ENCODE measurements at places on chromosomes 13 and 19.

DNA sequence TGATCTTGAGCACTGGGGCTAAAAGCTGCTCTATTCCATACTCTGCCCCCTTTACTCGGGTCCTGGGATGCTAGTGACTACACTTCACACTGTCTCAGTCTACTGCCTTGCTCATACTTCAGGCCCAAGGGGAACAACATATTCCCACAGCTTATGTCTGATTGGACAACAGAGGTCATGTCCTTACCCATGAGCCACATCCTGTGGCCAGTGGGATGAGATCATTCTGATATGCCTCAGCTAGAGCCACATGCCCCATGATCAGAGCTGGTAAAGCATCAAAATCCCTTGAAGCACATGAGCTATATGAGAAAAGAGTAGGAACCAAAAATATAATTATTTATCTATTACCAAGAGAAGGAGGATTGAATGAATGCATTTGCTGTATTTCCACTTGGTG is 290.1 kb upstream of the TSHZ3 start:
- H3K36me3 ChIP-seq, result no peaks in the 10 kb centered on the region
- H3K27ac ChIP-seq, result no peak overlapping the region
- H3K4me1 ChIP-seq, result no peaks in the 10 kb centered on the region

DNA sequence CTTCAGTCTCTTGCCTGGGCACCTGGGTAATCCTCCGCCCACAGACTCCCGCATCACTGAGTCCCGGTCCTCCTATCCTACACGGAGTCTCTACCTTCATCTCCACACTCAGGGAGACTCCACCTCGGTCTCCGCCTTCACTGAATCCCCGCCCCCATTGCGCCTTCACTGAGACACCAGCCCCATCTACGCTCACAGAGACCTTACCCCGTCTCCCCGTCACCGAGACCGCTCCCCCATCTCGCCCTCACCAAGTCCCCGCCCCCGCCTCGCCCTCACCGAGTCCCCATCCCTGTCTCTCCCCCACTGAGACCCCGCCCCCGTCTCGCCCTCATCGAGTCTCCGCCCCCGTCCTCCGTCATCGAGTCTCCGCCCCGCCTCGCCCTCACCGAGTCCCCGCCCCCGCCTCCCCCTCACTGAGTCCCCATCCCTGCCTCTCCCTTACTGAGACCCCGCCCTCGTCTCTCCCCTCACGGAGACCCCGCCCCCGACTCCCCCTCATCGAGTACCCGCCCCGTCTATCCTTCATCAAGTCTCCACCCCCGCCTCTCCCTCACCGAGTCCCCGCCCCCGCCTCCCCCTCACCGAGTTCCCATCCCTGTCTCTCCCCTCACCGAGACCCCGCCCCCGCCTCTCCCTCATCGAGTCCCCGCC is 23.1 kb upstream of the ZNF846 start:
- peaks cover 4% of the 10 kb centered on the region for H3K4me1 ChIP-seq
- peaks cover 4% of the 10 kb centered on the region for H3K36me3 ChIP-seq
- peak; percentile 98 for DNase-seq
- peak overlapping the region; percentile 74 for H3K27ac ChIP-seq
- peak overlapping the region; percentile 87 for H3K4me3 ChIP-seq
- peaks cover 4% of the 10 kb centered on the region for H3K27me3 ChIP-seq

- H3K27ac ChIP-seq, result peak overlapping the region; percentile 26
- no peak overlapping the region for H3K4me3 ChIP-seq
These were observed 8.2 kb downstream of the PKN1 start for GRCh38 chr19:14441041-14441938.

DNA sequence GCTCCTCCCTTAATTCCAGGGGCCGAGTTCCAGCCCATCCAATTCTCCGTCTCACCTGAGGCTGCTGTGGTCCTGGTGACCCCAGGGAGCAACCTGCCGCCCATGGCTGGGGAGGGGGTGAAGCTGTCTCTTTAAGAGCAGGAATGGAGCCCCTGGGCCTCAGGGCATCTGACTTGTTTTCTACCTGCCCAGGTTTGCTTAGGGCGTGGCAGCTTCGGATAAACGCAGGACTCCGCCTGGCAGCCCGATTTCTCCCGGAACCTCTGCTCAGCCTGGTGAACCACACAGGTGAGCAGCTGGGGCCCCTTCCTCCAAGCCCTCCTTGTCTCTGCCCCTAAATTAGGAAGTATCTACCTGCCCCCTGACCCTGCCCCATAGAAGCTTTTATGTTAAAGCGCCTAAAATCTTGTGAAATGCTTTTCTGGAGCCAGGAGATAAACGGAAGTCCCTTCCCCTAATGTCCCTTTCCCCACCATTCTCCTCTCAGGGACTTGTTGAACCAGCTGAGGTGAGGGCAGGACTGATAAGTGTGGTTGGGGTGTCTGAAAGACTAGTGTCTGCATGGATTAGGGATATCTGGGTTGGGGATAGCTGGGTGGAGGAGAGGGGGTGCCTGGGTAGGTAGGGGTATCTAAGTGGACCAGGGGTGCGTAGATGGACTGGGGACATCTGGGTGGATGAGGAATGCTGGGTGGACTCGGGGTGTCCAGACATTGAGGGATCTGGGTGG is 614 bp downstream of the FXYD3 start:
- peaks cover 30% of the 10 kb centered on the region for H3K4me1 ChIP-seq
- peak overlapping the region; percentile 68 for H3K4me3 ChIP-seq
- peak overlapping the region; percentile 88 for H3K27ac ChIP-seq

- DNase-seq, result no peak
- H3K36me3 ChIP-seq, result peaks cover 4% of the 10 kb centered on the region
- no peak overlapping the region for H3K4me3 ChIP-seq
- peaks cover 8% of the 10 kb centered on the region for H3K4me1 ChIP-seq
- H3K27ac ChIP-seq, result no peak overlapping the region
- H3K27me3 ChIP-seq, result peaks cover 3% of the 10 kb centered on the region
These were observed 14.6 kb downstream of the AP3D1 start for GRCh38 chr19:2136796-2137195.

DNA sequence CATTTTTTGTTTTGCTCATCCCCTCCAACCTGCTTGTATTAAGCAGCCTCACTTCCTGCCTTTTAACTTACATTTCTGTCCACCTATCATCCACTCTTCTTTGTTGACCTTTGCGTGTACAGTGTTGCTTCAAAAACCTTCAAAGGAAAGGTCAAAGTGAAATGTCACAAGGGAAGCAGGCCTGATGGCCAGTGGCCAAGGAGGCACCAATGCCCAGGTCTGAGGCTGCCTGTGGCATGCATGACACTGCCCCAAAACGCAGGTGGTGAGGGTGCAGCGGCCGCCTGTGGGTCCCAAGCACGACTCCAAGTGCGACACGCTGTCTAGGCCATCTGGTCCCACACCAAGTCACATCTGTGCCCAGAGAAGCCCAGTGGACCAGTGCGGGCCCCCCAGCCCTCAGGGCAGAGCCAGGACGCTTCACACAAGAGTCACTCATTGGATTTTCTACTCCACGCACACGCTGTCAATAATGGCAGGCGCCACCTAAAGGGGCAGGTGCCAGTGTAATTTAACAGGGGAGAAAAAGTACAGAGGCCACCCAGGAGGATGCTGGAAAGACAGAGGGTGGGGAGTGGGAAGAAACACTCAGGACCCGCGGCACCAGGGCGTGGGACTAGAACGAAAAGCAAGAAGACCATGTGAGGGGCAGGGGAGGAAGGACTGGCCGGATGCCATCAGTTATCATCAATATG is 23.5 kb downstream of the SLC7A1 start:
- peaks cover 24% of the 10 kb centered on the region for H3K4me1 ChIP-seq
- H3K4me3 ChIP-seq, result peak overlapping the region; percentile 50
- H3K27me3 ChIP-seq, result peaks cover 9% of the 10 kb centered on the region
- no peak overlapping the region for H3K27ac ChIP-seq
- DNase-seq, result no peak

- H3K36me3 ChIP-seq, result no peaks in the 10 kb centered on the region
- DNase-seq, result no peak
- no peak overlapping the region for H3K27ac ChIP-seq
- H3K4me1 ChIP-seq, result peaks cover 19% of the 10 kb centered on the region
- peaks cover 12% of the 10 kb centered on the region for H3K27me3 ChIP-seq
These were observed 3.4 kb downstream of the BSG start for GRCh38 chr19:575527-576506.

- H3K27me3 ChIP-seq, result peaks cover 6% of the 10 kb centered on the region
- peak overlapping the region; percentile 87 for H3K4me3 ChIP-seq
- H3K27ac ChIP-seq, result peak overlapping the region; percentile 87
- H3K4me1 ChIP-seq, result peaks cover 13% of the 10 kb centered on the region
These were observed 529 bp downstream of the LONP1 start for GRCh38 chr19:5719274-5719960.

DNA sequence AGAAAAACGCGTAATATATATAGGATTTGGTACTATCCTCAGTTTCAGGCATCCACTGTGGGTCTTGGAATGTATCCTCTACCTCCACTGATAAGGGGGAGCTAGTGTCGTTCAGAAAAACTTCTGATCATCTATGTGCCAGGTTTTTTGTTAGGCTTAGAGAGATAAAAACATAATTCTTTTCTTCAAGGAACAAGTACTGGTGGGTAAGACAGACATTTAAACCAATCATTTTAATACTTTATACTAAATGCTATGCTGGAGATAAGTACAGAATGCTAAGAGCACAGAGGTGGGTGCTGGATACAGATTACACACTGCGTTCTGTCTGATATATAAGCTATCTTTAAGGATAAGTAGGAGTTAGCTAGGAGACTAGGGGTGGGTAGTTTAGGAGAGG is 166.1 kb downstream of the PDS5B start:
- H3K27me3 ChIP-seq, result peaks cover 2% of the 10 kb centered on the region
- no peaks in the 10 kb centered on the region for H3K36me3 ChIP-seq
- H3K27ac ChIP-seq, result no peak overlapping the region
- DNase-seq, result no peak
- H3K4me1 ChIP-seq, result no peaks in the 10 kb centered on the region
- H3K4me3 ChIP-seq, result no peak overlapping the region

- no peaks in the 10 kb centered on the region for H3K36me3 ChIP-seq
- peak; percentile 18 for DNase-seq
These were observed 2.0 kb upstream of the JUNB start for GRCh38 chr19:12789098-12789903.

DNA sequence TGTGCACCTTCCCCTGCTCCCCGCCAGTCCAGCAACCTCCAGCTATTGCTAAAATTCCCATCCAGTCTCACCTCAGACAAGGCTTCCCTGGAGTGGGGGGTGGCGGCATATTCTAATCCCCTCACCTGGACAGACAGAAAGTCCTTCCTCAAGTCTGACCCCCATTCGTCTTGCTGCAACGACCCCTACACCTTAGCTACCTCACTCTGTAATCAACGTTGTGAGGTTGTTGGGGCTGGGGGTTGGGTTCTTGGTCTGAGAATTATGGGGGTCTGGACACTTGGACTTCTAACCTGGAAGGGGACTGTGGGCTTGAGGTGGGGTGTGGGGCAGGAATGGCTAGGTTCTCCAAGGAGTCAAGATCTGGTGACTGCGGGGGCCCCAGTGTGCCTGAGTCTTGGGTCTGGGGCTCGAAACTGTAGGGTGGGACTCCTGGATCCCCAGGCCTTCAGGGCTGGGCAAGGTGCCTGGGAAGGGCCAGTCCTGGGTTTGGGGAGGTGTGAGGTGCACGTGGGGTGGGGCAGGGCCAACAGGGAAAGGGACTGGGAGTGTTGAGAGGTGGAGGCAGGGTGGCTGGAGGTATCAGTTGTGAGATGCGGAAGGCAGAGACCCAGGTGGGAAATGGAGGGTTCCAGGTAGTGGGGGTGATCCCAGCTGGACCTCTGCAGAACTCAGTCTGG is 1.3 kb downstream of the FOXA3 start:
- H3K36me3 ChIP-seq, result no peaks in the 10 kb centered on the region
- no peaks in the 10 kb centered on the region for H3K4me1 ChIP-seq
- H3K27ac ChIP-seq, result no peak overlapping the region
- H3K27me3 ChIP-seq, result peaks cover 30% of the 10 kb centered on the region

GRCh38 chr13:113538689-113539058 is 45.9 kb upstream of the TFDP1 start:
- no peak overlapping the region for H3K27ac ChIP-seq
- peaks cover 3% of the 10 kb centered on the region for H3K27me3 ChIP-seq
- H3K4me1 ChIP-seq, result peaks cover 11% of the 10 kb centered on the region
- H3K4me3 ChIP-seq, result no peak overlapping the region
